ENCODE measurements at places on chromosomes 5 and 9.

DNA sequence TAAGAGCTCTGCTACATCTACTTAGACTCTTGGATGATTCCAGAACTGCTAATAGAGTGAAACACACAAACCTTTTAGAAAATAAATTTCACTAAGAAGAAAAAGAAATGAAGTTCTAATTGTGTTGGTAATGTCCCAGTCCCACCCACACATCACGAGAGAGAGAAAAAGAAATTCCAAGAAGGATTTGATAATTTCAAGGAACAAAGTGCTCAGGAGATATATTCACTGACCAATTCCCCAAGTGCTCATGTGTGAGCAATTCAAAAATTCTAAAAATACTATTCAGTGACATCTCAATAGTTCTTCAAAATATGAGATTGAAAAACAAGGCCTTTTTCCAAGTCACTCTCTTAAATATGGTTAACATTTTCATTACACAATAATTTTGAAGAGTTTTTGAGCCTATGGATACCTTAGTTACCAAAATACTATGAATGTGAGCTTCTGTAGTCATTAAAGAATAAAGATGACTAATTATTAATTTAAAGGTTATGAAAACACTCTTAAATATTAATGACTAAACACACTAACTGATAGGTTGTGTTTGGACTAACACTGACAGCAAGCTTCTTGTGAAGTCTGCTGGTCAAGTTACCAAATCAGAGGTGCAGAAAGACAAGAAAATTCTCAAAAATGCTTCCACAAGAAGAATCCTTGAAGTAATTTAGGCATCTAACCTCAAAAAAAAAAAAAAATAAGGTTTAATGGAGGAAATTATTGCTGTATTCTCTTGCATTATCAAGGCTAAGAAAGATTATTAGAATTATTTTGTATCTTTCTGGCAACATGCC is 245.3 kb downstream of the PDE4D start:
- no peak for DNase-seq

- no peak for DNase-seq
Measured at GRCh38 chr5:5721881-5722280, 299.4 kb downstream of the ICE1 start.

- DNase-seq, result no peak
Measured at GRCh38 chr9:115192280-115192679, 74.3 kb upstream of the TNC start.

DNA sequence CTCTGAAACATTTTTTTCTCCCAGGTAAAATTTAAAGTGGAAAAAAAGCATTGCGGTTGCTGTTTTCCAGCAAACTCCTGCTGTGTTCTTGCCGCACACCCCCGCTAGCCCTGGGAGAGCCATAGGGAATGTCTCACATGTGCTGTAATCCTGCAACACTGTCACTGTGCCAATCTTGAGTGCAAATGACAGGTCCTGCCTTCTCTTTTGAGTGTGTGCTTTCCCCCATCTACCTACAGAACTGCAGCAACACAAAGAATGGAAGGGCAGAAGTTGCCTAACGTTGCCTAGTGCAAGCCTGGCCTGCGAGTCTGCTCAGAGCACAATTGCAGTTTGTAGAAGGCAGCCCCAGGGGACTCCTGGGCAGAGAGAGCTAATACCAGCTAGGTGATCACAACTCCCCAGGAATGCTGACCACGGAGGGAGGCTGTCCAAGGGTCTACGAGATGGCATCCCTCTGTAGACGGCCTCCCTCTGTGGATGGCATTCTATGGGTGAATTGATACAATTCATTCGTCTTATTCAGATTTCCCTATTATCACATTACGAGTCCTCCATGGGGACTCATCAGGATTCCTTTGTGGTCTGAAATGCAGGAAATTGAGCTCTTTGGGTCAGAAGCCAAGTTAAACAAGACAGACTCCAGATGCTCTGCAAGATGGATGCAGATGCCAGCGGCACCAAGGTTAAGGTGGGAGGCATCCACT is 172.6 kb upstream of the S1PR3 start:
- no peak for DNase-seq
